ENCODE measurements at places on chromosomes 7 and 10.

GRCh38 chr10:117444497-117445040, 69.3 kb upstream of the PDZD8 start:
- DNase-seq = no peak

DNA sequence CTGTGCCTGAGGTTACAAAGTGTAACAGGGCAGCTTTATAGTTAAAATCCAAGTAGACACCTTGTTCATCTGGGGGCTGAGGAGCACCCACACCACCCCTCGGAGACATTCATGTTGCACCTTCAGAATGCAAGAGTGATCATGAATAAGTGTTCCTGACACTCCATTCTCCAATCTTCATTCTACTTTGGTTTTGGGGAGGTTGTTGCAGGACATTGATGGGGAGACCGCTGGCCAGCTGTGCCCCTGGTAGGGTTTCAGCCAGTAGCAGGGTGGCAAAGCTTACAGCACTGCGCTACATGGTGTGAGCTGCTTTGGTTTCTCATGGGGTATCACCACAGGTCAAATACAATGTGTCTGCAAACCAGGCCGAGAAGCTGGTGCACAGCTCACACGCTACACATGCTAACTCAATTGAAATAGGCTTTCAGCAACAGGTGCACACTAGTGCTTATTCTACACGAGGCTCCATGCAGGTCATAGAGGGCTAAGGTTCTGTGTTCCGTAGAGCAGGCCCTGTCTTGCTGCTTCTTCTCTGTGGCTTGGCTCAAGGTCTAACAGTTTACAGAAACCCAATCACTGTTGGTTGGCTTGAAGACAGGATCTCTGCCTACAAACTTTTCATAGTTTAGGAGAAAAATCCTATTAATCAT, 317.4 kb upstream of the ZNF32 start:
- no peak for DNase-seq

DNA sequence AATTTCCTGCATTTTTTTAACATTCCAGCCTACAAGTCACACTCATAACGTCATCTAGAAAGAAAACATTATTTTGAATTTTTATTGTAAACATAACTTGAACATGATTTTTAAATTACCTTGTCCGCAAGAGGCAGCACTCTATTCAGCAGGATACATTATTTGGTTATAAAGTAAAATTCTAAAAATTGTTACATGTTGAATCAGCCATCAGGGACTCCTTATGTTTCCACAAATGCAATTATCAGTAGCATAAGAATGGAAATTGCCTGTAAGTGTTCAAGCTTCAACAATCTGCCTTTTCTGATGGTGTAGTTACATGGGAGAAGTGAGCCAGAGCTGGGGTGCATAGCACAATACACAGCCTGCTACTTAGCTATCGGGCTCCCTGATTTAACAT, 97.5 kb downstream of the ZNF365 start:
- DNase-seq = no peak

DNA sequence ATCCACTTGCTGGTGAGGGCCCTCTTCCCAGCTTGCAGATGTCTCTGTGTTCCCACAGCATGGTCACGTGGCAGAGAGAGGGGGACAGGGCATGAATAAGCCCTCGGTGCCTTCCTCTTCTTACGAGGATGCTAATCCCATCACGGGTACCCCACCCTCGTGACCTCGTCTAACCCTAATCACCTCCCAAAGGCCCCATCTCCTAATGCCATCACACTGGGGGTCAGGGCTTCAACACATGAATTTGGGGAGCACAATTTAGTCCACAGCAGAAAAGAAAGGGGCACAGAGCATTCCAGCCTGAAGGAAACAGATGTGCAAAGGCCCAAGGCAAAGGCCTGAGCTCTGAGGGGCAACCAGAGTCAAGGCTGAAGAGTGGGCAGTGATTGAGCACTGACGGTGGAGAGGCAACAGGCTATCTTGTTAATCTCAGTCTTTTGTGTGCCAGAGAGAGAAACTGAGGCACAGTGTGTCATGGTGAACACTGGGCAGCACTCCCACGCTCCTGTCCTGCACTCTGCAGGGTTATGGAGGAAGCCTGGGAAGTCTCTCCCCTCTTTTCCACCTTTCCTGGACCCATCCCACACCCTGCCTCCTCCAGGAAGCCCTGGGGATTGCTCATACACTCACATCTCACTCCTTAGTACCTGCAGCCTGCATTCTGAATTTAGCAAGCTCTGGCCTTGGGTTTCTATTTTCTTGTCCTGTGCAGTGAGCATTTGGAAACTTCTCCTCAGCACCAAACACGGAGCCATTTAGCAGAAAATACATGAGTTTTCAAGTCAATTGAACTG, 49.0 kb downstream of the ALOX5 start:
- no peak for DNase-seq

DNA sequence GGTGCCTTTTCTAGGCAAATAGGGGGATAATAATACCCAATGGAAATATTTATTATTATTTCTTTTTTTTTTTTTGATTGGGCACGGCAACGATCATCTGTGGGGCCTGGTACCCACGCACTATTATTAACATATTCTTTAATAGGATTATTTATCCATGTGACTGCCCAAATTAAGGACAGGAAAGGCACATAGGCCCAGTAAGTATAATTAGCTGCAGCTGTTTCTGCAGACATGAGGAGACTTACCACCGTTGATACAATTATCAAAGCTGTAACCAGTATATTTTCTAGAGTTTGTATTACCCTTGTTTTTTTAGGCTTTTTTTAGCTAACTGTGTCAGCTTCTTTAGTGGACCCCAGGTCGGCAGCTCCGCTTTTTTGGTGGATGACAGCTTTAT, 25.2 kb upstream of the GUSB start:
- no peak for DNase-seq

DNA sequence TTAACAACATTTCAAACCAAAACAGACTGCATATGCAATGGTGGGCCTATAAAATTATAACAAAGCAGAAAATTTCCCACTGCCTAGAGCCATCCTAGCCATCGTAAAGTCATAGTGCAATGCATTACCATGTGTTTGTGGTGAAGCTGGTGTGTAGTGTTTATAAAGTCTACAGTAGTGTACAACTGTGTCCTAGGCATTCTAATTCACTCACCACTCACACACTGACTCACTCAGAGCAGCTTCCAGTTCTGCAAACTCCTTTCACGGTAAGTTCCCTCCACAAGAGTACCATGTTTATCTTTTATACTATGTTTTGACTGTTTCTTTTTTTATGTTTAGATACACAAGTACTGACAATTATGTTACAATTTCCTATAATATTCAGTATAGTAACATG, 1104.1 kb upstream of the PHF14 start:
- DNase-seq = no peak

DNA sequence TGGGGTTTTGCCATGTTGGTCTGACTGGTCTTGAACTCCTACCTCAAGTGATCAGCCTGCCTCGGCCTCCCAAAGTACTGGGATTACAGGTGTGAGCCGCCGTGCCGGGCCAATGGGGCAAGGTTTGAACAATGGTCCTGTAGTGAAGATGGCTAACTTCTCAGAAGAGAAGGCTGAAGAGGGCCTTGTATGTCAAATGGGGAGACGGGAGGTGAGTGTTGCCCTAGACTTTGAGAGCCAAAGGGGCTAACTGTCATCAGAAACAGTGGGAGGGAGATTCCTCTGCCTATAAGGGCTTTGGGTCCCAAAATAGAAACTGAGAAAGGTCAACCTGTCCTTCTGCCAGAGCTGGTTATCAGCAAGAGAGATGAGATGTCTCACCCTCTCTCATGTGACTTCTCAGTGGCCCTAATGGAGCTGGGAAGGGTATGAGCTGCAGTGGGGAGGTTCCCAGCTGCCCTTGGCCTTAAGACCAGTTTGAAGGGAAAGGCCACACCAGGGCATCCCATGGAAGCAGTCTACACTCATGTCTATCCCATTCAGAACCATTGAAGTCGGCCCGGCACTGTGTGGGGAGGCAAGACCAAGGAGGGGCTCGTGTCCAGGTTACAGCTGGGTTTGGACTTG, 1.3 kb upstream of the SAMD8 start:
- no peak for DNase-seq

DNA sequence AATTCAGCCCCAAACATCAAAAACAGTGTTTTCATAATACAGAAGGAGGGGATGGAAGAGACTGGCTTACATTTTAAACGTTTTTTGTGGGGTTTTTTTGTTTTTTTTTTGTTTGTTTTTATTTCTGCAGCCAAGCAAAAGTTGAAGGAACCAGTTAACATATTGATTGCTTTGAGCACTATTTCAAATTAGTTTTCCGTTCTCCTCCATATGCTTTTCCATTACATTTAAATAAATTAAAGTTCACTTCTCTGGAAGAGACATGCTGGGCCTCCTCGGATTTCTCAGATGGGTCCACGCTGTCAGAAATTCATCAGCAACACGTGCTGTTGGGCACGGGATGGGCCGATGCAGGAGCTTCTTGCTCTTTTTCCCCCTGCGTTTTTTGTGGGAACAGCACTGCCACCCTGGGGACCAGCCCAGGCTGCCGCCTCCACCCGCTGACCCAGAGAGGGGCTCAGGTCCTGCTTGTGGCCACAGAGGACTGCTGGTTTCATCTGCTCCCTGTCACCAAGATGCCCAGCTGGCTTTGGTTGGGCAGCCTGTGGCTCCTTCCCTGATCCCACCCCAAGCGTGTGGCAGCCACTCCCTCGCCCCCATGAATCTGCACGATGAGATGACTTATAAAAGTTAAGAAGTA, 67.7 kb upstream of the CHST15 start:
- DNase-seq = no peak
